KBM-7 (cell line): ENCODE measurements at places on chromosomes 1 and 21.

DNA sequence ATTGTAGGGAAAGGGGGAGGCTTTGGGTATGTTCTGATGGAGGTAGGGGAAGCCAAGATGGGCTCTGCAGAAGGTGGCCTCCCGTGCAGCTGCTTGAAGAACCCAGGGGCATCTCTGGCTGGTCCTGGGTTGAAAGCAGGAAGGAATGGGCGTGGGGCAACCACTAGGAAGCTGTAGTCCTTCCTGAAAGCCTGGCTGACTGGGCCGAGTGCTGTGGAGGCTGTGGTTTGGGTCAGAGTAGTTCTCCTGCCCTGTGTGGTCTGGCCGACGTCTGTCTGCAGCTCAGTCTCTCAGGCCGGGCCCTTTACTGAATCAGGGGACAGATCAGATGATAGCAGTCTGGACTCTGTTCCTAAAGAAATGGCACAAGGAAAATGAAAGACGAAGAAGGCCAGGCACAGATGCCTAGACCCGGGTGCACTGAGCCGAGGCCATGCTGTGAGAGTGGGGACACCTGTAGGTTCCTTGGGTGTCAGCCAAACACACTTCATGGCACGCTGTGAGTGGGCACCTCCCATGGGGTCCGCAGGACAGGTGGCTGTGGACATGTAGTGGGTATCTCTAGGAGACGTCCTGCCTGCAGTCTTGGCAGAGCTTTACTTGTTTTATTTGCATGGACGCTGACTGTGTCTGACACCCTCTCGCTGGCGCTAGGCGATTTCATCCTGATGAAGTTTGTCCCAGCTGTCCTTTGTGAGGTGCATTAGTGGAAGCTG lies 87.0 kb downstream of the POFUT2 start:
- no peak for DNase-seq

- no peak for DNase-seq
Observed at GRCh38 chr1:86084998-86085397, 71.6 kb downstream of the COL24A1 start.

DNA sequence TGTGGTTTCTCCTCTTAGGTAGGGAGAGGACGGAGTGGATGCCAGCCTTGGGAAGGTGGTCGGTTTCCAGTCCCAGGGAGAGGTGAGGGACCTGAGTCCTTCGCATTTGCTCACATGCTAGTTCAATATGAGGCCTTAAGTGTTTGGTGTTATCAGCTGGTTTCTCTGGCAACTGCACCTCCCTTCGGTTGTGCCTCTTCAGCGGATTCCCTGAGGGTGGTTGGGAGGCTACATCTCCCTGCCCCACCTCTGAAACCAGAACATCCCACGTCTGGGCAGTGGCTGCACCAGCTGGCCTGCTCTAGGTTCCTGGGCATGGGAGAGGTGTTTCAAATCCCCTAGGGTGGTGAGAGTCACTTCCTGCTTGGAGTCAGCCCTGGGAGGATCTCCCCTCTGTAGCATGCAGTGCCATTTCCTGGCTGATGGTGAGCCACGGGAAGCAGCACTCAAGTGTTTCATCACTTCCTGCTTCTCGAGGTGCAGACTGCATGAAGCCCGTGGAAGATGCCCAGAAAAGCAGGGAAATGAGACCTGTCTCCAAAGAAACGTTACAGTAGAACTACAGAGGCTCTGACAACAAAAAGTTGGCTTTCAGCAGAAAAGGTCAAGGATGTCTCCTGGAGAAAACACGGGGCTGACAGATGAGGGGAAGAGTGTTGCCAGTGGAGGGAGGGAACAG lies 4.5 kb downstream of the TMEM125 start:
- DNase-seq: peak; percentile 70

DNA sequence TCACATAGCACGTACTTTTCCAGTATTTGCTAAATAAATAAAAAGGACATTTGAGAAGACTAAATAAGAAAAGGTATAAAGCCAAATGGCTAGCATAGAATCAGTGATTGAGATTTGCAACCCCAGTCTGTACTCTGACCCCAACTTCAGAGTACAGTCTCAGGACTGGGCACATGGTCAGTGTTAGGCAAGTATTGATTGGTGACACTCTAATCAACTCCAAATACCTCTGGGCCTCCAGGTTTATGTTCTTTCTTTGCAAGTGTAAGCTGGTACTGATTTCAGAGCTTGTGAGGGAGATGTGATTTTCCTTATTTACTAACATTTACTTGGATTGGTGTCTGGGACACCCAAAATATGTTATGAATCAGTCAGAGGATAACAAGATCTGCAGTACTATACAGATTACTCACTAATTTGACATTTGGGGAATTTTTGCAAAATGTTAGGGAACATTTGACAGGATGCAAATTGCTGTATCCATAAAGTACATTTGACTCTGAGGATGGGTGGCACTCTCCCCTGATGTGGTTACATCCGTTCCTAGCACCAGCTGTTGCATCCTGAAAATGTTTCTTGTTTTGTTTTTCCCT lies 34.2 kb downstream of the LMO4 start:
- no peak for DNase-seq

DNA sequence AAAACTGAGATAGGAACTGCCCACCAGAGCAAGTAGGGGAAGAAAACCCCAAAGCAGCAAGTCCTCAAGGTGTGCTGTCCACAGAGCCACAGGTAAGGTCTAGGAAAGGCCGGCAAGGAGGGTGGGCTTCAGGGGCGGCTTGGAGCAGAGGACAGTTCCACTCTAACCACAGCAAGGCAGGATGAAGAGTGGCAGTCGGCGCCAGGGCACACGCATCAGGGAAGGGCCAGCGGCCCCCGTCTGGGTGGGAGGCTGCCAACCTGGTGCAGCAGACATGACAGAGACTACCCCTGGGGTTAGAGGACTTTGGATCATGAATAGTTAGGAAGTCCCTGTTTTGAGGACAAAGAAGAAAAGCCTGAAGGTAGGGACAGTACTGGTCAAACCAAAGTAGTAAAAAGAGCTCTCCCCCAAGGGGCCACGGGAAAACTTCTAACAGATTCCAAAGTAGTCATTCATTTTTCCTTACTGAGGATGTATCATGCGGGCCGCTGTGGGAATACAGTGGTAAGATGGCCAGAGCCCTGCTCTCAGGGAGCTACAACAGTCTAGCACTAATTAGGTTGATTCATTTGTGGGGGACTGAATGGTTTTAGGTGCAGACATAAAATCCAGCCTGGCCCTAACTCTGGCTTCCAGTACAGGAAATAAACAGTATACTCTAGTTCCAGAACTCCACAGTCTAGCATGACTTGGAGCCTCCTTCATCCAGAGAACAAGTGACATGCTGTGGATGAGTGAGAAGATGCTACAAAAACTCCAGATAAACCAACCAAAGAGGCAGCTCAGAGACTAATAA lies 3.5 kb upstream of the RAP1GAP start:
- no peak for DNase-seq

DNA sequence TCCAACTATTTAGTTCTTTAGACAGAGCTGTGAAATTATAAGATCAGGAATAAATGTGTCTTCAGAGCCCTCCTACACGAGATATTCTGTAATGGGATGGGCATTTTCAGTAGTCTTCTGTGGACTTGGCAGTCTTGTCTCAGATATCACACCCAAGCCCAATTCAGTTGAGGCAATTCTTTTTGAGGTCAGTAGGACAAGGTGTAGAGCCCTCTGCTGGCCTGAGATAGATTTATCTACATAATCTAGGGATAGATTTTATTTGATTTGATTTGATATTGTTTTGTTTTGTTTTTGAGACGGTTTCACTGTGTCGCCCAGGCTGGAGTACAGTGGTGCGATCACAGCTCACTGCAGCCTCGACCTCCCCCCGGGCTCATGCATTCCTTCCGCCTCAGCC lies 77.5 kb downstream of the FMN2 start:
- DNase-seq: peak; percentile 16

DNA sequence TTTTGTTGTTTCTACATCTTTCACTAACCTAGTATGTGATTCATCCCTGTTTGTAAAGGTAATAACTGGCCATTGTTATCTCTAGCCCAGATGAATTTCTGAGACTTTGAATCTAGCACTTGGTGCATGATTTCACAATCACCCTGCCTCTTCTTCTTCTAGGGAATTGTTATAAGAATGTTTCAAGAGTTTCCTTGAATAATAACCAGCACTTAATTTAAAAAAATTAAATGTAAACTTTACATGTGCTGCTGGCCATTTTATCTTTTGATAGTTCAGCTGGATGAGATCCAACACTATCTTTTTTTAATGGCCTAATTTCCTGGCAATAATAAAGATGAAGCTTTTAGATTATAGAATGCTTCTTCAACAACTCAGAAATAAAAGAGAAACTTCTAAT lies 31.8 kb downstream of the UBE2U start:
- no peak for DNase-seq

DNA sequence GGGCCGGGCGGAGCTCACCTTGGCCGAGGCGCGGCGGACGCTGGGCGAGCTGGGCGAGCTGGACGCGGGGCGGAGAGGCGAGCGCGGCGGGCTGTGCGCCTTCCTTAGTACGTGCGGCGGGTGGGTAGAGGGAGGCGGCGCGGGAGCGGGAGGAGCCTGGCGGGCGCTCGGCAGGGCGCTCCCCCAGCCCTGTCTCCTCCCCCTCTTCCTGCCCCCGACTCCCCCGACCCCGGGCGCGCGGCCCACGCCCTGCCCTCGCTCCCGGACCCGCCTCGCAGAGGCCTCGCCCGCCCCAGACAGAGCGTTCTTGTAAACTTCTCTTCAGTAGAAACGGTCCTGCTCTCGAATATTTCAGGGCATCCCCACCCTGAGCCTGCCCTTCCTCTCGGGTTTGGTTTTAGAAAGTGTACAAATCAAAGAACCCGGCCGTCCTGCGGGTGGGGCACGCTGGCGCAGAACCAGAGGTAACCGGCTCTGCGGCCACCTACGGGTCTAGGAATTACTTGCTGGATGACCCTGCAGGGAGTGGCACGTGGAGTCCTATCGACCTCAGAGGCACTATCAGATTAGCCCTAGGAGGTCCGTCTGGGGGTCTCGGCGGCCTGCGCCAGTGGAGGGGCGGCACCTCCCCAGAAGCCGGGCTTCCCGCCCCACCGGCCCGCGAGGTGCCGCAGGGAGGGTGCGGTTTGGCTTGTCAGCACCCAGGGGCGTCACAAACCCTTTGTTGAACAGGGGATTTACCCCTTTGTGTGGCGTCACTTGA lies at the start of gene S100A10:
TSS of gene S100A10 (minus strand) at position 126 of the 763 bp plus-strand sequence. CDS start 7,629 bp downstream, outside the sequence.
- peak; percentile 73 for DNase-seq

- DNase-seq: no peak
Observed at GRCh38 chr1:30596891-30597290, 126.5 kb downstream of the MATN1 start.

GRCh38 chr1:94336991-94337390 lies 81.2 kb upstream of the ABCD3 start:
- no peak for DNase-seq

- no peak for DNase-seq
Observed at GRCh38 chr1:21285055-21285372, 5.2 kb downstream of the ECE1 start.

DNA sequence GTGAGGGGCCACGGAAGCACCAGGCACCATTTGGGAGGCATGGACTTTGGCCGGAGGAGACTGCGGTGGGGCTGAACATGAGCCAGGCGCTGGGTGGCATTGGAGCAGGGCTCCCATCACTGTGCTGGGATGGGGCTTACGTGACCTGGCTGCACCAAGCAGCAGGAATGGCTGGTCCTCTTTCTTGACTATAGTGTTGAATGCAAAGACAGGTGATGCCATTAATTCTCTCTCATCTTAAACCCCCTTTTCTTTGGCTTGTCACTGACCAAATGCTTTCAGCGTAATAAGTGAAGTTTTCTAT lies 447.9 kb downstream of the CAMTA1 start:
- DNase-seq: no peak

GRCh38 chr1:35808450-35809113 lies 766 bp downstream of the AGO4 start:
- DNase-seq: peak; percentile 37

GRCh38 chr1:15137809-15138208 lies 15.7 kb upstream of the TMEM51 start:
- peak; percentile 25 for DNase-seq

DNA sequence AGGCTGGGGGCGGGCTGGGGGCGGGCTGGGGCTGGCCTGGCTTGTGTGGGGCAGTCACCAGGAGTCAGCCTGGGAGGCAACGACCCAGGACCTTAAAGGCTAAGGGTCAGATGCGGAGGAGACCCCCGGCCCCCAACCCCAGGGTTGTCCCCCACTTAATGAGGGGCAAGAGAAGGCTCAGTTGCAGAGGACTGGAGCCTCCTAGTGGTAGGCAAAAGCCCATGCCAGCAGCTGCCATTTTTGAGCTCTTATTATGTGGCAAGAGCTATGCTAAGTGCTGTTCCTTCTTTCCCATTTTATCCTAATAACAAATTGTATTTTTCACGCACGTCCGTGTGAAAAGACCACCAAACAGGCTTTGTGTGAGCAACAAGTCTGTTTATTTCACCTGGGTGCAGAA lies 8.0 kb downstream of the KIAA1614 start:
- DNase-seq: no peak

- DNase-seq: no peak
Observed at GRCh38 chr1:78297836-78298235, 192.9 kb upstream of the PTGFR start.

GRCh38 chr1:186653312-186653711 lies 26.9 kb downstream of the PTGS2 start:
- peak; percentile 16 for DNase-seq

GRCh38 chr1:193456811-193457280 lies 270.4 kb upstream of the B3GALT2 start:
- DNase-seq: no peak

GRCh38 chr21:26377111-26377694 lies 195.9 kb downstream of the CYYR1 start:
- no peak for DNase-seq

- no peak for DNase-seq
Observed at GRCh38 chr1:231541842-231542241, 13.4 kb downstream of the TSNAX start.

DNA sequence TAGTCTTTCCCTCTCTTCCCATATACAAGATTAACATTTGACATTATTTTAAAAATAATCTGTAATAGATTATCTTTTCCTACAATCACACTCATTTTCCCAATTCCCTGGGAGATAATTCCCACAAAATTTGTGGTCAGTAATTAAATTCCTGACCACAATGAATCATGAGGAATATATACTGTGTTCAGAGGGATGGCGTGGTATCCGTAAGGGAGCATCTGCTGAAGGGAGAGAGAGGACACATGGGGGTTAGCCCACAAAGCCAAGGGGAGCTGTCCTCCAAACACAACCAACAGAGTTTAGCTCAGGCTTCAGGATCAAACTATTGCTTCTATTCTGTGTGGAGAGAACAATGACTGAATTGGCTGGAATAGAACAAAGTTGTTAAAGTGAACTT lies 57.1 kb upstream of the PPP2R5A start:
- DNase-seq: no peak

DNA sequence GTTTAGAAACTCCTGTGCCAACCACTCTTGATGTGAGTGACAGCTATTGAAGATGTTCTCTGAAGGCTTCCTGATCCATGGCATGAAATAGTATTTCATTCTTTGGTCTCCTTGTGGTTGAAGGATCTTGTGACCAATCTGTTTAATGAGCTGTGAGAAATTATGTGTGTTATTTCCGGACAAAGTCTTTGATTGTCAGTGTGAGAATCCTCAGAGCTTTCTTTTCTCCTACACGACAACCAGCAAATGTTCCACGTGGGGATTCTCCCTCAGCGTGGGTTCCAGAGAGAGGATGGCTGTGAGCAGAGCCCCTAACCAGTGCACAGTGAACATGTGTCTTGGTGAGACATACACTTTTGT lies 45.0 kb upstream of the HOOK1 start:
- DNase-seq: no peak
